RWPE1 (cell line): ENCODE measurements at places on chromosomes 6 and 20.

GRCh38 chr6:80793411-80793810 is 686.9 kb downstream of the BCKDHB start:
- DNase-seq, result no peak

DNA sequence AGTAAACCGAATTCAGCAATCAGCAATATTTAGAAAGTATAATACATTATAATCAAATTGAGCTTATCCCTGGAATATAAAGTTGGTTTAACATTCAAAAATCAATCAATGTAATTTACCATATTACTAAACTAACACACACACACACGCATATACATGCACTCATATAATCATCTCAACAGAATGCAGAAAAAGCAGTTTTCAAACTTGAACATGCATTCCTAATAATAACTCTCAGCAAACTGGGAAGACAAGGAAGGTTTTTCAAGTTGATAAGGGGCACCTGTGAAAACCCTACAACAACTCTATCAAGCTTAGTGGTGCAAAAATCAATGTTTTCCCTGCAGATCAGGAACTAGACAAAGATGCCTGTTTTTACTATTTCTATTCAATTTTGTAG is 4.7 kb downstream of the SIRPB2 start:
- no peak for DNase-seq

GRCh38 chr6:149224399-149224798 is 93.1 kb upstream of the TAB2 start:
- no peak for DNase-seq

DNA sequence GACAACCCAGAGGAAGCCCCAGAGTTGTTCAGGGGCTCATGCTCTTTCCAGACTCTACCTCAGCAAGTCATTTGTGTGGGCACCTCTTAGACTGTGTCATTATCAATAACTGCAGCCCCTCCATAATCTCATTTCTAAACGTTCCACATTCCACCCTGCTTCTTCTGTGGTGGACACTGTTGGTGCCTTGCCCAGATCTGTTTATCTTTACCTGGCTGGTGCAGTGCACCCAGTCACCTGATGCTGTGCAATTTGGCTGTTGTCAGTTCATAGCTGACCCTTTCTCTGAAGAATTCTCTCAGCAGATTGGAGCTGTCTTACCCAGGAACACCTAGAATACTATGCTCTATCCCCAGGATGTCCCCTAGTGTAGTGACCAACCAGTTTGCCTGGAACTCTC is 80.0 kb downstream of the ATRN start:
- DNase-seq, result no peak

DNA sequence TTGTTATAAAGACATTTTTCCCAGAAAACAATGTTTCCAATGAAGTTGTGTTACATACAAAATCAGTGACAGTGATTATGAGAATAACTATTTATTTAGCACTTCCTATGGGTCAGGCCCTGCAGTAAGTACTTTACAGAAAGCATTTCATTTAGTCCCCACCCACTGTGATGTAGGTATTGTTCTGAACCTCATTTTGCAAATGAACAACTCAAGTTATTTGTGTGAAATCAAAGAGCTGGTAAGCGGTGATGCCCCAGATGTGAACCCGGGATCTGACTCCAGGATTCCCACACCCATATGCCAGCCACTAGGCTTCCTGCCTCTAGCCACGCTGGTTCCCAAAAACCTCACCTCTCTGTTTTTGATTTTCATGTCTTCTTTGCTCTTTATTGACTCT is 30.9 kb downstream of the FAXC start:
- DNase-seq, result no peak

DNA sequence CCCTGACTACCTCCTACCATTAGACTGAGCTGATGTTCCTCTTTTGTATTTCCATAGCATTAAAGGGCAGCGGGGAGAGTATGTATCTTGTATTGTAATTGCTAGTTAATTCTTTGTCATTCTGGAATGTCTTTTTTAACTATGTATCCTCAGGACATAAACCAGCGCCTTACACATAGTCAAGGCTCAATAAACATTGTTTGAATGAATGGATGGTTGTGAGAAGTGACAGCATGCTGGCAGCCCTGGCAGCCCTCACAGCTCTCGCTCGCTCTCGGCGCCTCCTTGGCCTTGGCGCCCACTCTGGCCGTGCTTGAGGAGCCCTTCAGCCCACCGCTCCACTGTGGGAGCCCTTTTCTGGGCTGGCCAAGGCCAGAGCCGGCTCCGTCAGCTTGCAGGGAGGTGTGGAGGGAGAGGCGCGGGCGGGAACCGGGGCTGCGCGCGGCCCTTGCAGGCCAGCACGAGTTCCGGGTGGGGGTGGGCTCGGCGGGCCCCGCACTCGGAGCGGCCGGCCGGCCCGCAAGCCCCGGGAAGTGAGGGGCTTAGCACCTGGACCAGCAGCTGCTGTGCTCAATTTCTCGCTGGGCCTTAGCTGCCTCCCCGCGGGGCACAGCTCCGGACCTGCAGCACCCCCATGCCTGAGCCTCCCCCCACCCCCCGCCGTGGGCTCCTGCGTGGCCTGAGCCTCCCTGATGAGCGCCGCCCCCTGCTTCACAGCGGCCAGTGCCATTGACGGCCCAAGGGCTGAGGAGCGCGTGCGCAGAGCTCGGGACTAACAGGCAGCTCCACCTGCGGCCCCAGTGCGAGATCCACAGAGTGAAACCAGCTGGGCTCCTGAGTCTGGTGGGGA is 93.1 kb downstream of the RNF182 start:
- no peak for DNase-seq

GRCh38 chr6:143267760-143268159 is 182.7 kb downstream of the ADAT2 start:
- DNase-seq, result no peak

GRCh38 chr6:3585320-3585935 is 128.6 kb upstream of the SLC22A23 start:
- peak; percentile 66 for DNase-seq

- DNase-seq, result no peak
These were observed 12.2 kb downstream of the PRDM13 start for GRCh38 chr6:99618649-99619408.

- no peak for DNase-seq
These were observed at the start of gene GLP1R for GRCh38 chr6:39048481-39049399. Gene GLP1R (plus strand): TSS chr6:39048781. CDS start chr6:39048841, 60 bp downstream.

DNA sequence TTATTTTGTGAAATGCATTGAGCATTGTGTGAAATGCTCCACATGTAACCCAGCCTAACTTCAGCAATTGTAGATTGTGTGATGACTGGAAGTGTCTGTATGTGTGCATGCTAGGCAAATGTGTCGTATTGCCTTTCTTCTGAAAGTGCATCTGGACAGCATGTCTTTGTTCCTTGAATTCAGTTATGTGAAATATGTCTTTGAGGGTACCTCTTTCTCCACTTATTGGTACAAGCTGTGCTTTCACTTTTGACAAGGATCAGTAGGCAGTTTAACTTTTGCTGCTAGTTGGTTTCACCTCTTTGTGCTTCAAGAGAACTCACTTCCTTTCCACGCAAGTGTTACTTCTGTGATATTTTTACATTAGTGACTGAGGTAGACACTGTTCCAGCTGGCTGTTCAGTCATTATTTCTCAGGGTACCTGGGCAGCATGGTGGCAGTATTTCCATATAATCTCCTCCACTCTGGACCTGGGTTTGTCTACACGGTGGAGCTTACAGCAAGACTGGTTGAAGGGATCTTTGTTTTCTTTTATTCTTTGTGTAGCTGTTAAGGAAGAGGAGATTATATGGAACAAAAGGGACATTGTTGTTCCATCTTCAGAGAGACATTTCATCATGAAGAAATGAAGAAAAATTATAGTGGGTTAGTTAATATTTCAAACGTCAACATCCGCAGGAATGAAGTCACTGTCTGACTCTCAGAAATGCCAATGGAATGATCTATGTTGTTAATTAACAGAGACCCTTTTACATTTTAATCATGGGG is 175.4 kb downstream of the UTRN start:
- no peak for DNase-seq

GRCh38 chr20:55597526-55597925 is 407.8 kb downstream of the CBLN4 start:
- DNase-seq, result no peak

DNA sequence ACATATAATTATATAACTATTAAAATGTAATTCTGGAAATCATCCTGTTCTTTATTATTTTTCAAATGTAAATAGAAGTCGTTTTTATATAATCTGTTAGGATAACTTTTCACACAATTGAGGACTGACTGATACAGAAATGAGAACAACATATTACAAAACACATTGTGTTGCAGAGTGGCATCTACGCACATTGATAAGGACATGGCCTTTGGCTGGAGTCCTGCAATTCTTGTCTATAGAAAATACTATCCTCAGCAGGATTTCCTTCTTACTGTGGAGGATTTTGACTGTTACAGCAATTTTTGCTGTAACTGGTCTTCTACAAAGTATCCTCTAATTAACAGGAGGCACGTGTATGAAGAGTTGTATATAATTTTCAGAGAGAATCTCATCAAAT is 19.8 kb downstream of the SH3BGRL2 start:
- no peak for DNase-seq

DNA sequence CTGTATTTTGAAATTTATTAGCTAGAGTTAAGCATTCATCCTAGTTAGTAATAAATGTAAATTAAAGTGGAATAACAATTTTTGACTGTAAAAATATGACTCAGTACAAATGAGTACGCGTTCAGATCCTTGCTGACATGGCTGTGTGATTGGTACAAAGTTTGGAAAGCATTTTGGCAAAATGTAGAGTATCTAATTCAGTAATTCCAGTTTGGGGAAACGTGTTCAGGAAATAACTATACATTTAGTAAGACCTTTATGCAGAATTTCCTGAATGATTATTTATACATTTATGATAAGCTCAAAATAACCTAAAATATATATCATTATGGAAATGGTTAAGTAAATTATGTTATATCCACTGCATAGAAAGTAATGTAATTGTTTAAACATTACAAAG is 8.0 kb downstream of the VTA1 start:
- no peak for DNase-seq

DNA sequence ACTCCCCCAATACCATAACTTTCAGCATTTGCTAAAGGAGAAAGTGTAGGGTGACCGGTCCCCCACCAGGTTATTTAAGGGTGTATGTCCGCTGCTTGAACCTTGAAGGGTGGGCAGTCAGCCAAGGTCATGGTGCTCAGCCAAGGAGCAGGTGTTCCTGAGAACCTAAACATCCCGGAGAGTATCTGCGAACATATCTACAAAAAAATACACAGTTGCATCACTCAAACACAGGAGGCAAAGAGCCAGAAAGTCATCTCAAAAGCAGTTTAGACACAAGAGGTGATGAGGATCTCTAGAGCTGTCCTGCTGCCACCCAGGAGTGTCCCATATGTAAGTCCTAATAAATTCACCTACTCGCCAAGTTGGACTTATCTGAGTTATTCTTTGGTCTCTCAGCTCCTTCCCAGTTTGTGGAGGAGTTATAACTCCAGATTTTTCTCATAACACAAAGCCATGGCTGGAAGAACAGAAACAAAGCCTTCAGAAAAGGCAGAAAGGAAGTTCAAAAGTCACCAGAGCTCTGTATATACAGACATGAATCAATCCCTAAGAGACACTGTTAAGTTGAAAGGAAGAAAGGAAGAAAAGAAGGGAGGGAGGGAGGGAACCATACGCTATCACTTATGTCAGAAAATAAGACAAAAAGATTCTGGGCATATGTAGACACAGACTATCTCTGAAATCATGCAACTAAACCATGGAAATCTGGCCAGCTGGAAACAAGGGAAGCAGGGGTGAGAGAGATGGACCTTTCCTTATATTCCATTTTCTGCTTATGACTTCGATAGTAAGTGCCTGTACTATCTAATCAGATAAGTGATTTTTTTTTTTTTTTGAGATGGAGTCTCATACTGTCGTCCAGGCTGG is 11.3 kb downstream of the MBOAT1 start:
- DNase-seq, result no peak

DNA sequence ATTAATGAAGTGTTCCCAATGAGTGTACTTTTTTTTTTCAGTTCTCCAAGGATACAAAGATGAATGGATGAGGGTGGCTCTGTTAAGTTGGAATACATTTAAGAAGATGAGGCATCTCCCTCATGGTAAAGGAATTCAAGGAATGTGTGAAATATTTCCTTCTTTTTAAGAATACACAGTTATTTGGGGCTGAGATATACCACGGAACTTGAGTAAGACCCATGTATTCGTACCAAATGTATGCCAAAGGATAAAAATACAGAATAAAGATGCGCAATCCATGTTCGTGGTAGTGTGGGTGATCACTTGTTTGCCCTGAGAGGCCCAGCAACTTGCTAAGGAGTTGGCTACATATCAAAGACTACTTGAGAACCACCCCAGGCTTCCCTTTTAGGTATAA is 164.2 kb upstream of the TCF21 start:
- no peak for DNase-seq

GRCh38 chr6:23656255-23657194 is 469.5 kb upstream of the NRSN1 start:
- DNase-seq, result no peak

DNA sequence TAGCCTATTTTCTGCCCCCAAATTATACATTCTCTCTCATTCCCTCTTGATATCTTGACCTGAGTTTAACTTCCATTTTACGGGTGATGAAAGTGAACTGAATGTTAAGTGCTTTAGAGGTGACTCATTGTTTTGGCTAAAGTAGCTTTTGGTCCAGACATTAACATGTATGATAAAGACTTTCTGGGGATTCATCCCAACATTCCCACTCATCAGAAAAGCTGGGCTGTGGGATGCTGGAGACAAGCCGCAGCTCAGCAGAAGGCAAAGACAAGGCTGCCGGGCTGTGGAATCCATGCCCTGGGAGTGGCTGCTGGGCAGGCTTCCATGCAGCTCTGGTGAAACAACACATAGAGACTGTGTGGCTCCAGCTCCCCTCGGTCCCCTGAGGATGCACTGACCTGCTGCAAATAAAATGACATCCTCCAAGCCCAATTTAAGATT is 89.9 kb upstream of the SYNDIG1 start:
- peak; percentile 6 for DNase-seq

DNA sequence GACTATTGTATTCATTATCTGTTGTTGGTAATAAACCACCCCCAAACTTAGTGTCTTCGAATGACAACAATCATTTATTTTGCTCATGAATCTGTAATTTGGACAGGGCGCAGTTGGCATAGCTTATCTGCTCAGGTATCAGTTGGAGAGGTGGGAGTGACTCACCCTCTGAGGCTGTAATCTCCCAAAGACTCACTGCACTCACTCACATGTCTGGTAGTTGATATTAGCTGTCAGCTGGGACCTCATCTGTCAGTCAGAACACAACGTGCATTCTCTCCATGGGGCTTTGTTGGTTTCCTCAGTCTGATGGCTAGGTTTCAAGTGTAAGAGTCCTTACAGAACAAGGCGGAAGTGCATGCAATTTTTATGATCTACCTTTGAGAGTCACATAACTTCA is 219.0 kb upstream of the PRND start:
- DNase-seq, result no peak

GRCh38 chr20:51469046-51469445 is 73.5 kb downstream of the NFATC2 start:
- DNase-seq, result no peak
